Lung microvascular endothelial cell (primary cell): ENCODE measurements at places on chromosomes 3 and 15. TPM values are rescaled to one million over a fixed set of nuclear protein-coding genes. Genes with fewer than 3 reads are reported as not detected.

The CHRNA5 gene
- 1.8 and 2.4 TPM in 2 replicates for total RNA-seq

The P2RY1 gene
- under 0.01 and 0.44 TPM in 2 replicates for total RNA-seq

The CHRFAM7A gene
- 0.60 and 2.2 TPM in 2 replicates for total RNA-seq

The OR5K2 gene
- total RNA-seq, result not detected in 2 replicates

The ACTRT3 gene
- 0.99 and 2.0 TPM in 2 replicates for total RNA-seq

The FGF7 gene
- total RNA-seq, result not detected in 2 replicates
